ENCODE measurements at places on chromosomes 5 and 9.

DNA sequence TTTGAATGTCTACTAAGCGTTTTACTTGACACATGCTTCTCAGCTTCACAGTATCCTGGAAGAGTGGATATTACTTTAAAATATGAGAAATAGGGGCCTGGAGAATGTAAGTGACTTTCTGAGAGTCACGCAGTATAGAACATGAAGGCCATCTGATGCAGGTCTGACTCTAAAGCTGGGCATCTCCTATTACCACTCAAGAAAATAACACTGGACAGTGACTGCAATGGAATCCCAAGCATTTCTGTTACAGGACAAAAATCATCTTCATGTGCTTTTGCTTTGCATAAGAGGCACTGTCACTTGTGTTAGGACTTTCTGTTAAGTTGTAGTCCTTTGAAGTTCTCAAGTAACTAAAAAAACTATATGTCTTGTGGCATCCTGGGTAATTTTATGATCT, 335.5 kb downstream of the FBXL7 start:
- H3K4me3 ChIP-seq = no peak overlapping the region
- DNase-seq = no peak
- H3K36me3 ChIP-seq = no peaks in the 10 kb centered on the region
- H3K27me3 ChIP-seq = peaks cover 4% of the 10 kb centered on the region

- no peak for DNase-seq
- no peak overlapping the region for H3K27ac ChIP-seq
- no peaks in the 10 kb centered on the region for H3K4me1 ChIP-seq
- no peaks in the 10 kb centered on the region for H3K36me3 ChIP-seq
- H3K27me3 ChIP-seq = no peaks in the 10 kb centered on the region
Observed at GRCh38 chr5:123120197-123120596, 31.2 kb downstream of the PRDM6 start.

DNA sequence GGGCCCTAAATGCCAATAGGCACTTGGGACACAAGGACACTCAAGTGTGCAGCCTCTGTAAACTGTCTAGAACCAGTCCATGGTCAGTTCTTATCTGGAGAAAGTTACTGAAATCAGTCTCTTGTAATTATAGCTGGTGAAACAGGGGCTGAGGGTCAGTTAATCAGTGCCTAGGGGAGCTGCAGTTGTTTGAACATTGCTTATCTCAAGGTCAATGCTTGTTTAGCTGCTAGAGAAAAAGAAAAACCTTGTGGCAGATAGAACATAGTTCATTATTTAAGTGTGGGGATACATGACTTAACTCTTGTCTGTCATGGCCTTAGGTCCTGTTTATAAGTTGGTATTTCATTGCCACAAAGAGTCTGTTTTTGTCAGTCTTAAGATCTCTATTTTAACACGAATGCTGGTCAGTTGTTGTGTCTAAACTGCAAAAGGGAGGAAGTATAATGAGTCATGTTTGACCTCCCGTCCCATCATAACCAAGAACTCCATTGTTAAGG, 108.0 kb downstream of the STARD4 start:
- peaks cover 6% of the 10 kb centered on the region for H3K27me3 ChIP-seq
- H3K4me3 ChIP-seq = no peak overlapping the region
- H3K27ac ChIP-seq = no peak overlapping the region
- DNase-seq = no peak
- no peaks in the 10 kb centered on the region for H3K36me3 ChIP-seq

- peaks cover 47% of the 10 kb centered on the region for H3K4me1 ChIP-seq
- no peaks in the 10 kb centered on the region for H3K27me3 ChIP-seq
- H3K27ac ChIP-seq = no peak overlapping the region
Observed at GRCh38 chr5:136023958-136024541, 4.7 kb upstream of the TGFBI start.

- peaks cover 18% of the 10 kb centered on the region for H3K4me1 ChIP-seq
- no peaks in the 10 kb centered on the region for H3K36me3 ChIP-seq
- H3K4me3 ChIP-seq = no peak overlapping the region
- no peak for DNase-seq
- H3K27me3 ChIP-seq = no peaks in the 10 kb centered on the region
Observed at GRCh38 chr9:81789721-81790120, 100.4 kb upstream of the TLE1 start.

- peaks cover 5% of the 10 kb centered on the region for H3K36me3 ChIP-seq
- peak overlapping the region; percentile 62 for H3K4me3 ChIP-seq
- no peak for DNase-seq
- H3K27ac ChIP-seq = peak overlapping the region; percentile 35
Observed at GRCh38 chr5:157574456-157575380, 857 bp downstream of the ADAM19 start.

Data from PC-9 (cell line).